Stimulated activated CD4-positive, alpha-beta T cell treated with anti-CD3 and anti-CD28 coated beads, Interleukin-2, amount 100 ng/mL, for 24 hours (primary cell): ENCODE measurements at places on chromosomes 3 and 15.

- no peak for DNase-seq
Measured at GRCh38 chr3:185341616-185342458, 21.1 kb upstream of the MAP3K13 start.

DNA sequence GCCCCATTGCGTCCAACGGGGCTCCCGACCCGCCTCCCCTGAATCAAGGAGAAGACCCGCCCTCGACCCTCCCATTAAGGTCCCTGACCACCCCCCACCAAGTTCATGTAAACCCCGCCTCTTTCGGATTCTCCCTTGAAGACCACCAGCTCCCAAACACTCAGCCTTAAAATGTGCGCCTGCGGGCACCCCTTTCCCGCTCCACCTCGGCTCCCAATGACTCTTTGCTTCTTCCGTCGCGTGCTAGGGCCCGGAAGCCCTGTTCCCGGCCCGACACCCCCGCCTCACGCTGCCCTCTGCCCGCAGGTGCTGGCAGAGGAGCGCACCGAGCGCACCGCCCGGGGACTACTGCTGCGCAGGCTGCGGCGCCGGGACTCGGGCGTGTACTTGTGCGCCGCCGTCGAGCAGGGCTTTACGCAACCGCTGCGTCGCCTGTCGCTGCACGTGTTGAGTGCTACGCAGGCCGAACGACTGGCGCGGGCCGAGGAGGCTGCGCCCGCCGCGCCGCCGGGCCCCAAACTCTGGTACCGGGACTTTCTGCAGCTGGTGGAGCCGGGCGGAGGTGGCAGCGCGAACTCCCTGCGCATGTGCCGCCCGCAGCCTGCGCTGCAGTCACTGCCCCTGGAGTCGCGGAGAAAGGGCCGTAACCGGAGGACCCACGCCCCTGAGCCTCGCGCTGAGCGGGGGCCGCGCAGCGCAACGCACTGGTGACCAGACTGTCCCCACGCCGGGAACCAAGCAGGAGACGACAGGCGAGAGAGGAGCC is 2.7 kb upstream of the LSMEM2 start:
- DNase-seq = peak; percentile 50

DNA sequence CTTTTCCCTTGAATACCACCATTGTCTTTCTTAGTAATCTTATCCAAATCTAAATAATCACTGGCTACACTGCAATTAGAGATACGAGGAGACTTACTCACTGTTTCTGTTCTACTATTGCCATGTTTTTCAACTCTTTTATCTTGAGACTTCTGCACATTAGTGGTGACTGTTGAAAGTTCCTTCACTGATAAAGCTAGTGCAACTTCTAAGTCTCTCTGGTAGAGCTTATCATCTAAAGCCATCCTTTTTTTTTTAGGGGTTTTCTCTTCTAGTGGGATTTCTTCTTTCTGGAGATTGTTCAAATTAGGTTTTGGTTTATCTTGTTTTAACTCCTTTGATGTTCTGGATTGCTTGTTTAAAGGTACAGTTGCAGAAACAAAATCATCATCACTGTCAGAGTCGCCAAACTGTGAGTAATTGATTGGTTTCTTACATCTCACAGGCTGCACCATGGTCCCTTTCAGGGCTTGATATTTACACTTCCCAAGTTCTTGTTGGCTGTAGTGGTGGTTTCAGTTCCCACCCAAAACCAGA is 37.7 kb downstream of the NCK1 start:
- no peak for DNase-seq

GRCh38 chr3:119912220-119912619 is 130.3 kb downstream of the NR1I2 start:
- DNase-seq = no peak

GRCh38 chr3:188421151-188421821 is 267.3 kb downstream of the LPP start:
- DNase-seq = no peak

- no peak for DNase-seq
Measured at GRCh38 chr3:160792540-160792939, 36.5 kb downstream of the PPM1L start.

GRCh38 chr3:53384465-53385423 is 37.4 kb upstream of the DCP1A start:
- no peak for DNase-seq
